Stimulated activated naive CD4-positive, alpha-beta T cell (primary cell): ENCODE measurements at places on chromosomes 12 and 14.
A peak's percentile ranks its signal among the peaks of the same experiment; 100 is the strongest.

- no peak for DNase-seq
These were observed 438.9 kb upstream of the FAR2 start for GRCh38 chr12:28709986-28710685.

DNA sequence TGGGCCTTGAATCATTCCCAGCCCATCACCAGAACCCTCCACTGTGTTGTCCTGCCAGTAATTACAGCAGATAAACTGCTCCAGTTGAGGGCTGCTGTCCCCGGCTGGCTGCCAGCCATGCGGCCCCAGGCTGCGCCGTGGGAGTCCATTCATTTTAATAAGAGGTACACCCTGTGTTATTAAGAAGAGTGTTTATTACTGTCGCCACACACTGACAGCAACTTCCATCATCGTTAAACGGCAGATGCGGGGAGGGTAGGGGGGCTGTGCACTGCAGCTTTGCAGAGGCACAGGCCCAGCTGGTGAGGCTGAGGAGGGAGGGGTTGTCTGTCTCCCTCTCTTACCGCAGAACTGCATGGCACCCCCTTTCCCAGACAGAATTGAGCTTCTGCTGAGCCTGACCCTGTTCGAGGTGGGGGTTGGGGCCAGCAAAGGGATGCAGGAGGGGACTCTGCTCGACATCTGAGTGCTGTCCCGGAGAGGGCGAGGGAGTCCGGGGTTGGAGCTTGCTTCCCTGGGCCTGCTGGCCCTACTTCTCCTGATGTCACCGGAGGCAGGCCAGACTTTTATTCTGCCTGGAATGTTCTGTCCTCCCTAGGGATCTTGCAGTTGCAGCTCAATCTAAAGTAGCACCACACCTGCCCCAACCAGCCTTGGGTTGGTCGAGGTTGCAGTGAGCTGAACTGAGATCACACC is 33.8 kb upstream of the GPATCH2L start:
- no peak for DNase-seq

- DNase-seq, result no peak
These were observed 6.3 kb upstream of the TMEM179 start for GRCh38 chr14:104610749-104611310.

DNA sequence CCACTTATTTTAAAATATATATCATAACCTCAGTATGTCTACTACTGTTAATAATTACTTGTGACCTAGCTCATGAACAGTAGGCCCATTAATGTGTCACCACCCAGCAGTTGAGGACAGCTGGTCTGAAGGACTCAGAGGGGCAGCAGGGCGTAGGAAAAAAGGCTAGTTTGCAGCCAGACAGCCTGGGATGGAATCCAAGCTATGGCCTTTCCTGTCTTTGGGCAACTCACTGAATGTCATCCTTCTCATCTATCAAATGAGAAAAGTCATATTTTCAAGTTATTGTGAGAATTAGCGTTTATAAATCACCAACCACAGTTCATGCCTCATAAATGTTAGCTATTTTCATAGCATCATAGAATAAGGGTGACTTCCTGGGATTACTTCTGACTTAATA is 12.3 kb downstream of the DENND5B start:
- no peak for DNase-seq

- peak; percentile 45 for DNase-seq
These were observed at the start of gene KIF5A for GRCh38 chr12:57549909-57550640. Gene KIF5A (plus strand): TSS chr12:57550044. CDS start chr12:57550272, 228 bp downstream.

DNA sequence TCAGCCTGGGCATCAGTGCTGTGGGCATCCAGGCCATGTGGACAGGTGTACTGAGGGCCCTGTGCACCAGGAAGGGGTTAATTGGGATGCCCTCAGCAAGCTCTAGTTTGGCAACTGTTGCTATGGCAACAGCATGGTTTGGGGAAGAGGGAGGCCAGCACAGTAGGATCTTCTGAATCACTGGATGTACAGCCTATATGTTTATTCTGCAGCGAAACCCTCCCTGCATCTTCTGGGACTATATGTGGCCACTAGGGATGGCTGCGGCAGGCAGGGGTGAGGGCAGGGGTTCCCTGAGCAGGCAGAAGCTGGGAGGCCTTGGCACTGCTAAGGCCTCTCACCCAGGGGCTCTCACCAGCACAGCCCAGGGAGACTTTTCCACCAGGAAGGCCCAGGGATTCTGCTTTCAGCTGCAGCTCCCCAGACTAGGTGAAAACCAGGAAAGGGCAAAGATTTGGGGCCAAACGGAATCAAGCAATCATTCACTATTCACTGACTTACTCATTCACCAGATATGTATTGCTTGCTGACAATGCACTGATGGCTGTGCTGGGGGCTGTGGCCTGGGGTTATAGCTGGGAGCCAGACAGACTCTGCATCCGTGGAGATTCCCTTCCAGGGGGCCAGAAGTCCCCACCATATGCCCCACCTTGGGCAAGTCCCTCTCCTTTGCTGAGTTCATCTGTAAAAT is 42.8 kb downstream of the IRF2BPL start:
- DNase-seq, result no peak

DNA sequence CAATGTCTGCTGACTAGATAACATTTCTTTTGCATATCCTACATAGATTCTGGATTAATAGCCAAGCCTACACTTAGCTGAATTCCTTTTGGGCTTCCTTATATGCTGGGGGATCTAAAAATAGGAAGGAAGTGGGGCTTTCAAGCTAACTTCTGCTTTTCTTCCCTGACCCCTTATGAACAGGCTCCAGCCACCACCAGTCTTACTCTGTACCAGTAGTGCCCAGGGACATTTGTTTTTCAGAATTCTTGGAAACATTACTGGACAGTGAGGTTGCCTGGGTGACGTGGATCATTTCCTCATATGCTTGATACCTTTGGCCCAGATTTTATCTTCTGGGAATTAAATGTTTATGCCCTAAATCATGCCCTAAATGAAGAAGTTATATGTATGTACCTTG is 55.9 kb upstream of the SRRM4 start:
- DNase-seq, result no peak

DNA sequence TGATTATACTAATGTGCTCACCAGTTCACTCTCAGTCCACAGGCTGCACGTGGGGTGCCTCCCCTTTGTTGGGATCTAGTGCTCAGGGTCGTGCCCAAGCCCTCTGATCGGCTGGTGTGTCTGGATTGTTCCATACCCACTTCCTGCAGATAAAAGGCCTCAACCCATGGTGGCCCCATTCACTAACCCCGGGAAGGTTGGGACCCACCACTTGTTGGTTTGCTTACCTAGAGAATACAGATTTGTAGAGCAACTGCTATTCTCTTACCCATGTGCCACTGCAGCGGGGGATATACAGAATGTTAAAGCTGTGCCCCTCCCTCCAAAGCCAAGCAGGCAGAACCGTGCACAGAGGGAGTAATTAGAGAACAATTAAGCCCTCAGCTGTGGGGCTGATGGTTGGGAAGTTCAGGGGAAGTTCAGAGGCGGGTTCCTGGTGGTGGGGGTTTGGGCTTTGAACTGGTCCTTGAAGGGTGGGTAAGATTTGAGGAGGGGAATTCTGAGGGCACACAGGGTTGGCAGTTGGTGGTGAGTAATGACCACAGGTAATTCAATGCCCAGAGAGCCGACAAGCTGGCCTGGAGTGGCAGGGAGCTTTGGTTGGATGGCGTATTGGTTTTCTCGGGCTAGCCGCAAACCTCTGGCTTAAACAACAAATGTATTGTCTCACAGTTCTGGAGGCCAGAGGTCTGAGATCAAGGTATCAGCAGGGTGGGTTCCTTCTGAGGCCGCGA is 68.8 kb downstream of the ADCK1 start:
- DNase-seq, result no peak
